Gastroesophageal sphincter (tissue), 4 donors: ENCODE measurements at places on chromosomes 7 and 10.

DNA sequence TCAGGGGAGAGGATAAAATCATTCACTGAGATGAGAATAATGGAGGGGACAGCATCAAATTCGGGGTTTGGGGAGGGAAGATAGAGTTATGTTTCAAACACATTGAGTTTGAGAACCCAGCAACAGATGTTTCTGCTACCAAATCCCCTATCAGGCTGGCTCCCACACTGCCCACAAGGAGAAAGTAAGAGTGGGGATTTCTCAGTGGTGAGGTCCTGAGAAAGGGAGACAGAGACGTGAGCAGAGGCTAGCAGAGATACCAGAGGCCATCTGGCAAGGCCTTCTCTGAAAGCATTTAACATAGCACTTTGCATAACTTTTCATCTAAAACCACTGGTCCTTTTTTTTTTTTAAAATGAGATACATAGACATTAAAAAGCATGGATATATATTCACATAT, 7.8 kb upstream of the SLF2 start:
- no peak for ATAC-seq

DNA sequence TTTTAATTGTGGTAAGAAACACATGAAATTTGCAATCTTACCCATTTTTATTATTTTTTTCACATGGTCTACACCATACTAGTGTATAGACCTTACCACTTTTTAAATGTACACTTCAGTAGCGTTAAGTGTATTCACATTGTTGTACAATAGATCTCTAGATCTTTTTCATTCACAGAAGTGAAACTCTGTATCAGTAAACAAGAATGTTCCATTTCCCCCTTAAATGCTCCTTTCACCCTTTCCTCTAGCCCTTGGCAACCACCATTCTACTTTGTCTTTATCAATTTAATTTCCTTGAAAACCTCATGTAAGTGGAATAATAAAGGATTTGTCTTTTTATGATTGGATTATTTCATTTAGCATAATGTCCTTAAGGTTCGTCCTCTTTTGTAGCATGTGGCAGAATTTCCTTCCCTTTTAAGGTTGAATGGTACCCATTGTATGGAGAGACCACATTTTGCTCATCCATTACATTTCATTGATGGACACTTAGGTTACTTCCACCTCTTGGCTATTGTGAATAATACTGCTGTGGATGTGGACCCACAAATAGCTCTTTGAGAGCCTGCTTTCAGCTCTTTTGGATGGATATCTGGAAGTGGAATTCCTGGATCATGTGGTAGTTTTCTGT, 45.7 kb downstream of the SNX10 start:
- no peak for ATAC-seq

- no peak for ATAC-seq
Measured at GRCh38 chr7:138429577-138430250, 30.3 kb upstream of the TRIM24 start.

GRCh38 chr10:131806646-131807317, 94.0 kb upstream of the PPP2R2D start:
- ATAC-seq: no peak

DNA sequence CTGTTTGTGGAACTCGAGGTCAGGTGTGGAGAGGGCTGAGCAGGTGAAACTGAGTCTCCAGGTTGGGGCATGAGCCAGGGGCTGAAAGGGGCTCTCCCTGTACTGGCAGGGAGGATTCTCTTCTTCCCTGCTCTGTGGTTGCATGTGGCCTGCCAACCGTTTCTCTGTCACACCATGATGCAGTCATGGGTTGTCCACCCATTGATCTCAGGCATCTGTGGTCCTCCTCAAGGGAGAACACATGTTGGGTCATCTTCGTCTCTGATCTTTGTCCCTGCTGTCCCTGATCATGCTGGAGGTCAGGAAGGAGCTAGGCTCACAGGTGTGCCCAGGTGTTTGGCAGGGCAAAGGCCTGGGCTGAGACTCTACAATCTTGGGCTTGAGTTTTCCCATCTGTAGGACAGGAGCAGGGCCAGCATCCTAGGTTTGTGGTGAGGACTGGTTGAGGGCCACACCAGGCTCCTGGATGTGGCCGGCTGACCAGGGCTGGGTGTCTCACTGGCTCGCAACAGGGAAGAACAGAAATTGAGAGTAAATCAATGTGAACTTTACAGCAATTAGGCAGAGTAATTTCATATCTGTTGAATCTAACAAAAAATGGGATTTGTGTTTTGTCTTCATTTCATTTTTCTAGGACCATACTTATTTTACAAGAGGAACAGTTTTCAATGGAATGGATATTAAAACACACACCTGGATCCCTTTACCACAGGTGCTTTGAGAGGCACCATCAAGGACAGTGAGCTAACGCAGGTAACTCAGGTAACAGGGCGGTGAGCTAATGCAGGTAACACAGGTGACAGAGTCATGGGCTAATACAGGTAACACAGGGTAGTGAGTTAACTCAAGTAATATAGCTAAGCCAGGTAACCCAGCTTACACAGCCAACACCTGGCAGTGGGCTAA, 58.5 kb upstream of the IGFBP3 start:
- ATAC-seq: no peak

GRCh38 chr10:43354330-43354635, 17.2 kb upstream of the FXYD4 start:
- no peak for ATAC-seq

GRCh38 chr10:132844069-132844809, 58.3 kb upstream of the NKX6-2 start:
- ATAC-seq: no peak

- ATAC-seq: peak; percentile 52
Measured at GRCh38 chr7:44103923-44104859, at the start of gene AEBP1. AEBP1 (plus strand) TSS chr7:44104345; CDS start chr7:44104666, 321 bp downstream.

DNA sequence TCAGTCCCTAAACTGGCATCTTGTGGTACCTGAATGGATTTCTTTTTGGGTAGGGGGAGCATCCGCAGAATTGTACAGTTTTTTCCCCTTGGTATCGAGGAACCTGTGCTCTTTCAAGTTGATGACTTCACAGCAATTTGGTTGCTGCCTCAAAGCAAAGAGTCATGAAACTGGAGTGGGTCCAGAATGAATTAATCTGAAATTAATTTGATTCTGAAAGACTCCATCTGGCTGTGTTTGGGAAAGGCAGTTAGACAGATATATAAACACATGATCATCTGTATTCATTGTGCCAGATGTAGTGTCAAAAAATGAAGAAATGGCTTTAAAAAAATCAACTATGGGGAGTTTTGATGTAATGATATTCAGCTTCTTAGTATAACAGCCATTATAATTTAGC, 136.1 kb downstream of the CELF2 start:
- no peak for ATAC-seq

DNA sequence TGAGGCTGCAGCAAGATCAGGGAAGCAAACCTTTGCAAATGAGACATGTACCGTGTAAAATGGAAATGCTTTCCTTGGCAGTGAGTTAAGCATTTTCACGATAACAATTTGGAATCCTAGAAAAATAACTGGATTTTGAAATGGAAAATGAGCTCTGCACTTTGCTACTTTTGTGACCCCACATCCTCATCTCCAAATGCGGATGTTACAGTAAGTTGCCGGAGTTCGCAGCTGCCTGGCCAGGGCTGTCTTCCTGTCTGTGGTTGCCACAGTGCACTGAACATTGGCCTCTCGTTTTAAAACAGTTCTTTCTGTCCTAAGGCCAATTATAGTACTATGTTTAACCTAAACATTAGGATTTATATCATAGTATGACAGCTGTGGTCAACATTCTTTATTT, 136.2 kb upstream of the FZD8 start:
- ATAC-seq: no peak

DNA sequence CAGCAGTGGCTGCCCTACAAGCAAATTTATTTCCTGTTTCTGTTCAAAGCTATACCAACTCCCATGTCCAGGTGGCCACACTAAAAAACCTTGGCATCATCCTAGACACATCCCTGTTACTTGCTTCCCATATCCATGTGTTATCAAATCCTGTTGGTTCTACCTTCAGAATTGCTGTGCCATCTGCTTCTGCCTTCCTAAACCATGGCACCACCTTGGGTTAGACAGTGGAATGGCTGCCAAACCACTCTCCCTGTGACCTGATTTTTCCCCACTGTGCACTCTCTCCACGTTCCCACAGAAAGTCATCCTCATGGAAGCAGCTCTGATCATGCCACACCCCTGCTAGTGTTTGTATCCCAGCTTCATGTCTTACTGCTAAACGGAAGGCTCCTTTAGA, 697.6 kb upstream of the GALNT17 start:
- ATAC-seq: no peak

DNA sequence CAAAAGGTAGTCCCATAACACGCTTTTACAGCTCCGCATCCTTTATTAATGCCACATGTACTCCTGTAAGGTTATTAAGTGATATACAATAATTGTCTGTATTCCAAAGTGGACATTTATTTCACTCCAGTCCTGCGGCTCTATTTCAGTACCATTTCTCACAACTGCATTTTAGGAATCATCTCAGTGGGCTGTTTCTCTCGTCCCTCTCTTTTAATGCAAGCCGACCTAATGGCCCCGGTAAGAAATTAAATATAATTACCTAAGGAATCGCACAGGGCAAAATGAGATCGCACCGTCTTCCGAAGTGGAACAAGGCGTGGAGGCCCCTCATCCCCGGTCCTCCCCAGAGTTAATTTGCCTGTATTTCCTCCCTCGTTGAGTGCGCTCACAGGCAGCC, 216.5 kb downstream of the RAB11FIP2 start:
- ATAC-seq: no peak

DNA sequence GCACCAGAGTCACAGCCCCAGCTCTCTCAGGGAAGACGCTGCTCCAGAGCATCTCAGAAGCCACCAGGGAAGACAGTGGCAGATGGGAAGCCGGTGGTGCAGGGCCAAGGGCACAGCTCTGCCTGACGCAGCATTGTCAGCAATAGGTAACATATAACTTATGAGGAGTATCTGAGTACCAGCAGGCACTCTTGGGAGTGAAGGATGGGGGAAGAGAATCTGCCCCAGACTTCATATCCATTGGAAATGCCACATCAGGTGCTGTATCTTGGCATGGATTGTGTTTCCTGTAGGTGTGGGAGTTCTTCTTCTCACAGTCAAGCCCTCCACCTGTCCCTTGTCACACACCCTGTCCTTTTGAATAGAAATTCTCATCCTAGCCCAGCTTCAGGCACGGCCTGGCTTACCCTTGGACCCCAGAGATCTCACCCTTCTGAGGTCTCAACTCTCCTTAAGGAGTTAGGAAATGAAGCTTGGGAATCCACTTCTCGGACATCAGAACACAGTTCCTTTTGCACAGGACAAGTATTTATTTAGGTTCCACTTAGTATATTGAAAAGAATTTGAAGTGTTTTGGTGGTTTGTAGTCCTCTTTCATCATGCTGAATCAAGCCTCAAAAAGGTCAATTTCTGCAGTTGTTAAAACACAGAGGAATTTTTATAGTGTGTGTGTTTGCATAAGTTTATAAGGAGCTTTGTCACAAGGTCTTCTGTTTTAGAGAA, 9.9 kb downstream of the EPDR1 start:
- ATAC-seq: no peak
